T-helper 2 cell (primary cell): ENCODE measurements at places on chromosomes 6 and 20.

- DNase-seq = no peak
Observed at GRCh38 chr6:53133961-53134360, 14.7 kb downstream of the GCM1 start.

GRCh38 chr6:113570161-113570560 is 287.0 kb upstream of the MARCKS start:
- DNase-seq = no peak

- no peak for DNase-seq
Observed at GRCh38 chr20:62792182-62792939, 3.9 kb upstream of the MRGBP start.

GRCh38 chr20:63889241-63890200 is 5.4 kb upstream of the DNAJC5 start:
- no peak for DNase-seq

- DNase-seq = no peak
Observed at GRCh38 chr6:43246301-43247113, 3.2 kb downstream of the TTBK1 start.

DNA sequence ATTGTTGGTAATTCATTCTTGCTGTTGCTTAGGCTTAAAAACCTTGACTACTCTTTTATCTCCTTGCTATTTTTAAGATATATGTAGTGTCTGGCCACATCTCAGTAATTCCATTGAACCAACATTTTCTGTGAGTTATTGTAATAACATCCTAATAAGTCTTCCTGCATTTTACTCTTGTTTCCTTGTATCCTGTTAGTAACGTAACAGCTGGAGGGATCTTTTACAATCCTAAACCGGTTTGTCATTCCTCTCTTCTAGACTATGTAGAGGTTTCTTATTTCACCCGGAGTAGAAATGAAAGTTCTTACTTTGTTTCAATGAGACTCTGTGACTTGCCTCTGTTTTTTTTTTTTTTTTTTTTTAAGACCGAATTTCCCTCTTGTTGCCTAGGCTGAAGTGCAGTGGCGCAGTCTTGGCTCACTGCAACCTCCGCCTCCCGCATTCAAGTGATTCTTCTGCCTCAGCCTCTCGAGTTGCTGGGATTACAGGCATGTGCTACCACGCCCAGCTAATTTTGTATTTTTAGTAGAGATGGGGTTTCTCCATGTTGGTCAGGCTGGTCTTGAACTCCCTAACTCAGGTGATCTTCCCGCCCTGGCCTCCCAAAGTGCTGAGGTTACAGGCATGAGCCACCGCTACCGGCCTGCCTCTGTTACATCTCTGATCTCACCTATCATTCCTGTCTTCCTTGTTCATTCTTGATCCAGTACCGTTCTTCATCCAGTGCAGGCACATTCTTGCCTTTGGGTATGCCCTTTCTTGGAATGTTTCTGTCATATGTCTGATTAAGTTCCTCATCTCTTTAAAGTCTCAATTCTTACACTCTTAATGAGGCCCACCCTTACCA is 44.7 kb downstream of the NCOA3 start:
- DNase-seq = no peak

DNA sequence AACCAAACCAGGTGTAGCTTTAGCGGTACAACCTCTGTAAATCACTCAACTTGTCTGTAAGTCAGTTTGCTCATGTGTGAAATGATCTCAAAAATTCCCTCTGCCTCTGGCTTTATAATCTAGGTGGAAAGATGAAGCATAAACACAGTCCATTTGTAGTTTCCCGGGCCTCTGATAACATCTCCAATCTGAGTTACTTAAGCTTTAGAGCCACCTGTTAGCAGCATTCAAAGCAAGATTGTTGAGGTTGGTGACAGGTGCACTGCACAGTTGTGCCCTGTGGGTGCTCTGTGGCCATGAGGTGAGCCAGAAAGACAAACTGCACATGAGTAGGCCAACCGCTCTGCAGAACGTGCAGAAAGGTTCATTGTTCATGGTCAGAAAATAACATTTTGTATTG is 53.7 kb downstream of the MOCS1 start:
- DNase-seq = no peak

DNA sequence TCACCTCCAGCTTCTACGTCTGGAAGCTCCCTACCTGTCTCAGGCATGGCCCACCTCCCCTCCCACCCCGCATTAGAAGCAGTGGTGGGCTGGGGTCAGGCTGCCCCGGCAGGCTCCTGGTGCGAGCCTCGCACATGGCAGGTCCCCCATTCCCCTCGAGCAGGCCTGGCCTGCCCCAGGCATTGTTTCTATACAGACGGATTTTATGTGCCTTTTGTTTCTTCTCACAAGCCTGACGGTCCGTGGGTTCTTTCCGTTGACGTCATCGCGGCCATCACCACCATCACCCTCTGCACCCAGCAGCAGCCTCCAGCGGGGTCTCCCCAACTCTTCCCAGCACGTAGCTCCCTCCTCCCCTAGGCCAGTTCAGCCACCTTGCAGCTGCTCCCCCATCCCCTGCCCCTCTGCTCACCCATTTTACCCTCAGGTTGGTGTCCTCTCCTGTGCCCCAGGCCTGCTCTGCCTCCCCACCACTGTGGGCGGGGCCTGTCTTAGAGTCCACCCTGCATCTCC is 4.6 kb downstream of the CST7 start:
- no peak for DNase-seq

DNA sequence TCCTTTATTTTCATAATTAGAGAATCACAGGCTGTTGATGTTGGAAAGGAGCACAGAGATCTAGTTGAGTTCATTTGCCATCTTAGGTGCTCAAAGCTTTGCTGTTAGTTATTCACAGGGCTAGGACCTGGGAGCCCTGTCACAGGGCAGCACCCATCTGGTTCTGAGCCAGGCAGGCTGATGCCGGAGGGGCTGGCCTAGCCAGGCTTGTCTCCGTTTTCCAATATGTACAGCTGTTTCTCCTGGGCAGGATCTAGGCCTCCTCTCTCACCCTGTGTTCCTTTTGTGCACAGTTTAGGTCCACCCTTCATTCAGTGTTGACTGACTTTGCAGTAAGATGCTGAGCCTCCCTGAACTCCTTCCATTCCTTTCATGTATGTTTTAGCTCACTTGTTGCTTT is 33.4 kb downstream of the LRRC1 start:
- DNase-seq = no peak
